Left lung (tissue), 14 donors: ENCODE measurements at places on chromosomes 3 and 15. TPM values are rescaled to one million over a fixed set of nuclear protein-coding genes. Genes with fewer than 3 reads are reported as not detected.

ADGRG7 gene
- polyA plus RNA-seq: not detected

NT5DC2 gene
- 211 TPM for polyA plus RNA-seq

GOLGA8R gene
- polyA plus RNA-seq: 12.0 TPM

TERC gene
- polyA plus RNA-seq: not detected

STRIT1 gene
- polyA plus RNA-seq: 0.17 TPM

OXTR gene
- 1.4 TPM for polyA plus RNA-seq

ARPP21 gene
- 0.28 TPM for polyA plus RNA-seq

CPNE9 gene
- polyA plus RNA-seq: 0.15 TPM

MME gene
- 37.6 TPM for polyA plus RNA-seq

ANKRD63 gene
- polyA plus RNA-seq: not detected

ASB14 gene
- polyA plus RNA-seq: 1.5 TPM

CFAP44 gene
- 24.8 TPM for polyA plus RNA-seq

UPK1B gene
- 0.55 TPM for polyA plus RNA-seq

ADCY5 gene
- polyA plus RNA-seq: 13.6 TPM

HEMK1 gene
- polyA plus RNA-seq: 24.3 TPM

SI gene
- polyA plus RNA-seq: not detected

ADAMTS7 gene
- polyA plus RNA-seq: 56.0 TPM

SCAPER gene
- polyA plus RNA-seq: 22.6 TPM

KCNMB3 gene
- 12.2 TPM for polyA plus RNA-seq

CX3CR1 gene
- polyA plus RNA-seq: 4.2 TPM

ACP3 gene
- polyA plus RNA-seq: 6.1 TPM

PHLDB2 gene
- 53.4 TPM for polyA plus RNA-seq

FES gene
- 27.7 TPM for polyA plus RNA-seq

SLC28A2 gene
- polyA plus RNA-seq: 0.46 TPM

GOLGA6L7 gene
- polyA plus RNA-seq: 0.94 TPM

CSPG5 gene
- 1.3 TPM for polyA plus RNA-seq

LMCD1 gene
- polyA plus RNA-seq: 73.5 TPM

ADAMTSL3 gene
- 17.1 TPM for polyA plus RNA-seq

TMCO5A gene
- polyA plus RNA-seq: not detected

ZNF660 gene
- 17.1 TPM for polyA plus RNA-seq

NANOGP8 gene
- 0.24 TPM for polyA plus RNA-seq

ILDR1 gene
- 5.6 TPM for polyA plus RNA-seq

CLEC3B gene
- 177 TPM for polyA plus RNA-seq

SKOR1 gene
- 0.46 TPM for polyA plus RNA-seq

C3orf22 gene
- polyA plus RNA-seq: not detected

GLDN gene
- 0.24 TPM for polyA plus RNA-seq

TNIK gene
- 18.3 TPM for polyA plus RNA-seq

NEO1 gene
- polyA plus RNA-seq: 110 TPM

INKA1 gene
- polyA plus RNA-seq: 11.0 TPM

RLBP1 gene
- polyA plus RNA-seq: not detected

PRSS50 gene
- polyA plus RNA-seq: 0.74 TPM
